ENCODE measurements at places on chromosomes 12 and 14.

DNA sequence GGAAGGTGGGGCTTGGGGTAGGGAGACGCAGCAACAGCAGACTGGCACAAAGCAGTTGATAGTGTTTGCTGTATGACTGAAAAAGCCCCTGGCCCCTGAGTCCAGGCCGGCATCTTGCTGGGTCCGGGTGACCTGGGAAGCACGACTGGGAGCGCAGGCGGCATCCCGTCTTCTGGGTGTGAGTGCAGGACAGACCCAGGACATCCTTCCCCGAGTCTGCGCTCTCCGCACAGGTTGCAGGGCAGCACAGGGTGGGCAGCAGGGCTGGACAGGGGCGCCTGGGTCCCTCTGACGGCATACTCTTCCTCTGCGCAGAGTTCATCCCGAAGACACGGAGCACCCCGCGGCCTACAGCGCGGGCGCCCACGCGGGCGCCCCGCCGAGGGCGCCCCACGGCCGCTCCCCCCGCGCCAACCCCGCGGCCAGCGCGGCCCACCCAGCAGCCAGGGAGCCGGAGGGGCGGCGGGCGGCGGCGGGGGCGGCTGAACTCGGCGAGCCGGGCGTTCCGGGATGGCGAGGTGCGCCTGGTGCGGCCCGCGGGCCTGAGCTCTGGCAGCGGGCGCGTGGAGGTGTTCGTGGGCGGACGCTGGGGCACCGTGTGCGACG is 9.2 kb upstream of the CYP46A1 start:
- no peak for DNase-seq

- no peak for DNase-seq
These were observed 86.2 kb downstream of the RIN3 start for GRCh38 chr14:92599811-92600210.

GRCh38 chr12:94535510-94535921 is 75.8 kb upstream of the CEP83 start:
- DNase-seq, result no peak

DNA sequence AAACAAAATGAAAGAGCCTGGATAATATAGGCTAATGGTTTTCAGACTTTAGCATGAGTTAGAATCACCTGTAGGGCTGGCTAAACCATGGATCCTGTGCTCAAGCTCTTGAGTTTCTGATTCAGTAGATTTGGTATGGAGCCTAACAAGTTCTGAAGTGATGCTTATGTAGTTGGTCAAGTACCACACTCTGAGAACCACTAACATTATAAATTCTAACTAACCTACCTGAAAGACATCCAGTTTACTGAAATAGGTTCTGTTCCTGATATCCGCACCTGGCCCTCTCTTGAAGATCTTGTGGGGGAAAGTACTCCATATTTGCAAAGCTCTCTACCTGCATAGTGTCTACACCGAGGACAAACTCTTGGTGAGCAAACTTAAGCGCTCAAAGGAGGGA is 59.4 kb upstream of the VSX2 start:
- DNase-seq, result no peak

DNA sequence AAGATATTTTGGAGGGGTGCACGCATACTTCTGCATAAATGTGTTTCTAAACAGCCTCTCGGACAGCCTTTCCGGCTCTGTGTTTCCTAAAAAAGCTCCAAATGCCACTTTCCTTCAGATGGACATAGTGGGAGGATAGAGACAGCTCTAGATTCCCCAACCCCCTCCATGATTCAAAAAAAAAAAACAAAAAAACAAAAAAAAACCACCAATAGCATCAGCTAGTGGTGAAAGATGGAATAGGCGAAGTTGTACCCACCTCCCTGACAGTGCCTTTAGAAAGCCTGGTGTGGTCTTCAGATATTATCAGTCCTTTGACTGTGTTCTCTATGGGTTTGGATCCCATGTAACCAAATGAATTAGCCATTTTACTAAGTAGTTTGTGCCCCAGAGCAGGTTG is 94.1 kb downstream of the PHETA1 start:
- DNase-seq, result no peak

- no peak for DNase-seq
These were observed 210.9 kb upstream of the ARID2 start for GRCh38 chr12:45518291-45519235.

All from cerebellum (tissue), 4 donors.